ENCODE measurements at places on chromosomes 1 and 21.

- H3K36me3 ChIP-seq, result peaks cover 23% of the 10 kb centered on the region
- no peak overlapping the region for H3K4me3 ChIP-seq
- no peak overlapping the region for H3K27ac ChIP-seq
- no peak for DNase-seq
Observed at GRCh38 chr1:44218503-44219300, 5.4 kb downstream of the DMAP1 start.

DNA sequence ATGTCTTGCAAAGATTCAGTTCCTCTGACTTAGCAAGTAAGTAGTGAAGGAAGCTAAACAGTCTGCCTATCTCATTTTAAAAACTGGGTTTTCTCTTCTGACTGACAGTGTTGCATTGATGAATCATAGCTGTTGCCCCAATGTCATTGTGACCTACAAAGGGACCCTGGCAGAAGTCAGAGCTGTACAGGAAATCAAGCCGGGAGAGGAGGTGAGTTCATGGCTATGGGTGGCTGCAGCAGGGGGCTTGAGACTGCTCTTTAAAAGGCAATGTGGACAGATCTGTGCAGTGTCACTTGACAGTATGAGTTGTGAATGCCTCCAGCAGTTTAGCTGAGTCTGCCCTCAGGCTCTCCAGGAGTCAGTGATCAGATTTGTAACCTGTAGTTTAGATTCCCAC, 46.6 kb downstream of the SMYD2 start:
- H3K4me3 ChIP-seq, result no peak overlapping the region
- no peaks in the 10 kb centered on the region for H3K27me3 ChIP-seq
- H3K36me3 ChIP-seq, result peaks cover 13% of the 10 kb centered on the region
- peaks cover 12% of the 10 kb centered on the region for H3K4me1 ChIP-seq
- no peak for DNase-seq

GRCh38 chr21:26332867-26333266, 162.3 kb upstream of the APP start:
- H3K36me3 ChIP-seq, result no peaks in the 10 kb centered on the region
- H3K4me3 ChIP-seq, result no peak overlapping the region
- H3K27me3 ChIP-seq, result no peaks in the 10 kb centered on the region
- no peak for DNase-seq

DNA sequence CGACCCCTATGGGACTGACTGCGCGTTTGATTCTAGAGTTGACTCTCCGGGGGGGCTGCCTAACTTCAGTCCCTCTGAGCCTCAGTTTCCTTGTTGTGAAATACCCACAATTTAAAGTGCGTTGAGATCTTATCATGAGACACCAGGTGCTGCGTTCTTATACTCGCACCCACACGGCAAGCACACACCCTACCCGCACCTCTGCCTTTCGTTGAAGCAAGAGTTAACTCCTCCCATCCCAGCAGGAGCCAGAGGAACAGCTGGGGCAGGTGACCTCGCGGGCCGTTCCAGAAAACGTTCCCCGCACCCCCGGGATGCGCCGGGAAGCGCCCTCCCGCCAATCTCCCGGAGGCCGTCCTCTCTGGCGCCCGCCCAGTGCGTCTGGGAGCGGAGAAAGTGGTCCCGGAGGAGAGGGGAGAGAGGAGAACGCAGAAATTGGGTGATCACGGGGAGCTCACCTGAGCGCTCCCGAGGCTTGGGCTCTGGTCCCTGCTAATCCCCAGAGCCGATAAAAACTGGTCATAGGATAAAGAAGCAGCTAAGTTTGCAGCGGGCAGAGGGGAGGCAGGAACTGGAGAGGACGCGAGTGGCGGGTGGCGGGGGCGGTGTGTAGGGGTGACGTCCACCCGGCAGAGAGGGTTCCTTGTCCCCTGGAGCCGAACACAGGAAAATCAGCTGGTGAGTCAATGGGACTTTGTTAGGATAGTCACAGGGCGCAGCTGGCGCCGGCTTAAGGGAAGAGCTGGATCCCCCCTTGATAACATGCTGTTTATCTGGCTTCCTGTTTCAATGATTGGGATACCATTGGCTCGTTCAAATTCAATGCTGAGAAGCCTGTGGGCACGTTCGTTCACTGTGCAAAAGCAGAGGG, 869 bp downstream of the NAV1 start:
- no peak for DNase-seq
- peak overlapping the region; percentile 43 for H3K4me3 ChIP-seq
- no peaks in the 10 kb centered on the region for H3K36me3 ChIP-seq
- H3K27ac ChIP-seq, result no peak overlapping the region

GRCh38 chr1:14474856-14475255, 123.6 kb upstream of the KAZN start:
- no peak for DNase-seq
- H3K27me3 ChIP-seq, result no peaks in the 10 kb centered on the region
- H3K27ac ChIP-seq, result no peak overlapping the region
- no peaks in the 10 kb centered on the region for H3K4me1 ChIP-seq
- no peak overlapping the region for H3K4me3 ChIP-seq

DNA sequence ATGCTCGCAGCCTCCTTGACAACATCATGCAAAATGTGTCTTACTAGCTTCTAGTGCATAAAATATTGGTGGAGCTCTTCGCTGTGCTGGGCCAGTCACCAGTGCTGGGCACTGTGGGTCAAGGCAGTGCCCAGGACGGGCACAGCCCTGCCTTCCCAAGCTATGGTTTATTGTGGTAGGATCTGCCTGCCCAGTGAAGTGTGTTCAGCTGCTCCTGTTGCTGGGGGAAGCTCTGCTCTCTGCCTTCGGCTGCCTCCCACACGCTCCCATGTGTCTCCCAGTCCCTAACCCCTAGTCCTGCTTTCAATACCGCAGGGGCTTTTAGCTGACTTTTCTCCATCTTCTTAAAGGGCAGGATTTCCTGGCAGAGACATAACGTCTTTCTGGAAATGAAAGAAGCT, 15.7 kb downstream of the EPHX1 start:
- no peaks in the 10 kb centered on the region for H3K27me3 ChIP-seq
- H3K4me3 ChIP-seq, result no peak overlapping the region
- H3K4me1 ChIP-seq, result no peaks in the 10 kb centered on the region
- DNase-seq, result no peak

- H3K4me3 ChIP-seq, result no peak overlapping the region
- H3K4me1 ChIP-seq, result no peaks in the 10 kb centered on the region
- DNase-seq, result no peak
- H3K36me3 ChIP-seq, result no peaks in the 10 kb centered on the region
- no peak overlapping the region for H3K27ac ChIP-seq
Observed at GRCh38 chr1:56627019-56627635, 18.0 kb upstream of the PRKAA2 start.

DNA sequence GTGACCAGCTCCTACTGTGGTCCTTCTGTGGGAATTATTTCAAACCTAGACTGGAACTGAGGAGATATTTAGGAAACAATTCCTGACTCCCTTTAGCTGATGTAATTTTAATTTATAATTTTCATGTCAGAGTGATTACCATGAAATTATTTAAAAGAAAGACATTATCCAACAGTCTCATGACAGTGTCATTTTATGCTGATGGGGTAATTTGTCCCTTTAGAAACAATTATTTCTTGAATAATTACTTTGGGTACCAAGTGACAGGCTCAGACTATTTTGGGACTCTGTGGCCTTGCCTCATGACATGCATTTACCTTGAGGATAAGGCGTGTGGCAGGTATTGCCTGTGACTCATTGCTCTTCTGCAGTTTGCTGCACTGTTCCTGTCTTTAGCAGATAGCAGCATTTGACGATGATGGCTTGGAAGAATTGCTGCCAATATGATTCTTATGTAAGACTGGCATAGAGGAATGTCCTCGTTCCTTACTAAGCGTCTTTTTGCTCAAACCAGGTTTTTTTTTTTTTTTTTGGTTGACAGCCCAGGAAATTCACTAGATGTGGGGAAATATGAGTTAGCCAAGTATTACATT, 206.0 kb upstream of the HMCN1 start:
- no peak overlapping the region for H3K4me3 ChIP-seq
- H3K27ac ChIP-seq, result no peak overlapping the region
- DNase-seq, result no peak
- H3K27me3 ChIP-seq, result no peaks in the 10 kb centered on the region
- peaks cover 7% of the 10 kb centered on the region for H3K36me3 ChIP-seq

- H3K4me1 ChIP-seq, result no peaks in the 10 kb centered on the region
- H3K27me3 ChIP-seq, result no peaks in the 10 kb centered on the region
- H3K27ac ChIP-seq, result no peak overlapping the region
- H3K4me3 ChIP-seq, result no peak overlapping the region
- no peak for DNase-seq
Observed at GRCh38 chr1:215188302-215188950, 105.9 kb downstream of the KCNK2 start.

GRCh38 chr1:94298861-94299260, 61.5 kb upstream of the ARHGAP29 start:
- DNase-seq, result no peak
- H3K36me3 ChIP-seq, result no peaks in the 10 kb centered on the region
- H3K4me3 ChIP-seq, result no peak overlapping the region
- H3K27ac ChIP-seq, result no peak overlapping the region

GRCh38 chr1:227786673-227787512, 28.6 kb upstream of the PRSS38 start:
- H3K27me3 ChIP-seq, result peaks cover 11% of the 10 kb centered on the region
- peaks cover 9% of the 10 kb centered on the region for H3K4me1 ChIP-seq
- peaks cover 3% of the 10 kb centered on the region for H3K36me3 ChIP-seq
- no peak overlapping the region for H3K27ac ChIP-seq
- peak; percentile 20 for DNase-seq

DNA sequence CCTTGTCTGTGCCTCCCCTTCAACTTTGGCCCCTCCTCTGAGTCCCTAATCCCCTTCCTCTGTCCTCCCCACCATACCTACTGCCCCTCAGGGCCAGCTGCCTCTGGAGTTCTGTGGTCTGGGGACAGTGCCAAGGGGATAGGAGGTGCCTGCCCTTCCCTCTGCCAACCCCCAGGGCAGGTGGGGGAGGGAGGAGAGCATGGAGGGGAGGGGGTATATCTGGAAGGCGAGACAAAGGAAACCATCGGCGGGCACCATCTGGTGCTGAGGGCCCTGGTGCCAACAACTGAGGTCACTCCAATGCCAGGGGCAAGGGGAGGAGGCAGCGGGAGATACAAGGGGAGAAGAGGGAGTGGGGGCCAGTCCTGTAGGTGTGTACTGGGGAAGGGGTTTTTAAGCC, 9.6 kb downstream of the RAB25 start:
- H3K27me3 ChIP-seq, result peaks cover 14% of the 10 kb centered on the region
- no peak overlapping the region for H3K27ac ChIP-seq
- peaks cover 12% of the 10 kb centered on the region for H3K4me1 ChIP-seq
- DNase-seq, result no peak

GRCh38 chr21:45071874-45072737, 2.3 kb upstream of the ADARB1 start:
- H3K4me1 ChIP-seq, result peaks cover 23% of the 10 kb centered on the region
- no peak overlapping the region for H3K27ac ChIP-seq
- peak overlapping the region; percentile 21 for H3K4me3 ChIP-seq
- H3K36me3 ChIP-seq, result peaks cover 4% of the 10 kb centered on the region
- DNase-seq, result no peak
- H3K27me3 ChIP-seq, result peaks cover 4% of the 10 kb centered on the region

DNA sequence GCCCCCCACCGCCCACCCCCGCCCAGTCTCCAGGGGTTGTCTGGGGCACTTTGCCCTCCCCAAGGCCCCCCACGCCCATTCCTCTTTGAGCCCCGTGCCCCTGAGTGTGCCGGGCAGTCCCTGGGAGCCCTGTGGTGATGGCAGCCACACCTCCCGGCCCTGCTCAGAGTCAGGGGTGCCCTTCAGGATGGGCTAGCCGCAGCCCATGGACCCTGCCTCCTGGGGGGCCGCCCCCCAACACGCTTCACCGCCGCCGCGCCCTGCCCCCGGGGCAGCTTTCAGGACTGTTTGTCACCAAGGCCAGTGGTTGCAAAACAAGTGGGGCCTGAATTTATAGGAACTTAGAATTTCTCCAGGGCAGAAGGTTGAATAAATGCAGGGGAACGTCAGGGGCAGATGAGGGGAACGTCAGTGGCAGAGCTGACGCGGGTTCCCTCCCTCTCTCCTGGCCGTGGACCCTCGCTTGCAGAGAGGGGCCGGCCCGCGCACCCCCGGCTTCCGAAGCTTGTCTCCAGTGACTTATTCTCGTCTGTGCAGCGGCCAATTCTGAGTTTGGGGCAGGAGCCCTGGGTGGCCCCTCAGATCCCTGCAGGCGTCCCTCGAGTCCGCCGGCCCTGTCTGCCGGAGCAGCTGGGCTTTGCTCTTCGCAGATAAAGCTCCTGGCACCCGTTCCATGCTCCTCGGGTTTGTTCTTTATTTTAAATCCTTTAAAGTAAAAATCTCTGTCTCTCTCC, 41.2 kb upstream of the ADARB1 start:
- no peak overlapping the region for H3K27ac ChIP-seq
- no peak overlapping the region for H3K4me3 ChIP-seq
- H3K36me3 ChIP-seq, result peaks cover 3% of the 10 kb centered on the region
- peaks cover 7% of the 10 kb centered on the region for H3K27me3 ChIP-seq

DNA sequence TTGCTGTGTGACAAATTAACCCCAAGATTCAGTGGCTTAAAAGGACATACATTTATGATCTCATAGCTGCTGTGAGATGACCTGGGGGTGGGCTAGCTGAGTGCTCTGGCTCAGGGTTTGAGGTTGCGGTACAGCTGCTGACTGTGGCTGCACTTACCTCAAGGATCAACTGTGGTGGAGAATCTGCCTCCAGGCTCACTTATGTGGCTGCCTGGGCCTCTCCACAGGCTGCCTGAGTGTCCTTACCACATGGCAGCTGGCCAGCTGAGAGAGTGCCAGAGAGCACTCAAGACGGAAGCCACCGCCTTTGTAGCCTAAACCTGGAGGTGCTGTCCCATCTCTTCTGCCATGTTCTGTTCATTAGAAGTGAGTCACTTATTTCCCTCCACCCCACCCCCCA, 5.7 kb downstream of the LRRC71 start:
- H3K27me3 ChIP-seq, result peaks cover 80% of the 10 kb centered on the region
- H3K27ac ChIP-seq, result peak overlapping the region; percentile 28
- no peak overlapping the region for H3K4me3 ChIP-seq
- peaks cover 33% of the 10 kb centered on the region for H3K4me1 ChIP-seq
- H3K36me3 ChIP-seq, result no peaks in the 10 kb centered on the region

- no peak for DNase-seq
- no peak overlapping the region for H3K4me3 ChIP-seq
- H3K27ac ChIP-seq, result no peak overlapping the region
- H3K36me3 ChIP-seq, result peaks cover 6% of the 10 kb centered on the region
Observed at GRCh38 chr1:184970691-184971161, 3.6 kb downstream of the NIBAN1 start.

GRCh38 chr1:119364640-119365039, 3.9 kb upstream of the HAO2 start:
- H3K27me3 ChIP-seq, result peaks cover 22% of the 10 kb centered on the region
- DNase-seq, result no peak
- no peaks in the 10 kb centered on the region for H3K36me3 ChIP-seq
